Mesenteric fat pad (tissue), 1 donor: ENCODE measurements at places on chromosomes 2 and 18. TPM values are rescaled to one million over a fixed set of nuclear protein-coding genes. Genes with fewer than 3 reads are reported as not detected.

- DNase-seq: no peak
Observed at GRCh38 chr2:106701203-106702022, 184.6 kb downstream of the ST6GAL2 start.

DNA sequence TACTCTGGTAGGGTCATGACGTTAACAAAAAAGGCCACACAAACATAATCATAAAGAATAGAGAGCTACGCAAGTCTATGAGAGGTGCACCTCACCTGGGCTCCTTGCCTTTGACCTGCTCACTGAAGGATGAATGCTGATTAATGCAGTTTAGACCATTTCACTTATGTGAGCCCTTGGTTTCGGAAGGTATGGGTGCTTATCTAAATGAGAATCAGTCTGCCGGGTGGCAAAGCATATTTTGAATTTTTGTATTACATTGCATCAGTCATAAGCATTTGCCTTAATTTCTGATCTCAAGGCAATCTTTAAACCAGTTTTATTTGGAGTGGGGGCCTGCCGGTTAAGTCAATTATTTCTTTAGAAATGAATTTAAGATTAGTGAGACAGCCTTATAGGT, 42.8 kb downstream of the SLC9A4 start:
- DNase-seq: no peak

- DNase-seq: no peak
Observed at GRCh38 chr18:64165906-64166305, 17.0 kb upstream of the LINC00305 start.

- DNase-seq: no peak
Observed at GRCh38 chr2:237932731-237933131, 34.1 kb upstream of the UBE2F start.

DNA sequence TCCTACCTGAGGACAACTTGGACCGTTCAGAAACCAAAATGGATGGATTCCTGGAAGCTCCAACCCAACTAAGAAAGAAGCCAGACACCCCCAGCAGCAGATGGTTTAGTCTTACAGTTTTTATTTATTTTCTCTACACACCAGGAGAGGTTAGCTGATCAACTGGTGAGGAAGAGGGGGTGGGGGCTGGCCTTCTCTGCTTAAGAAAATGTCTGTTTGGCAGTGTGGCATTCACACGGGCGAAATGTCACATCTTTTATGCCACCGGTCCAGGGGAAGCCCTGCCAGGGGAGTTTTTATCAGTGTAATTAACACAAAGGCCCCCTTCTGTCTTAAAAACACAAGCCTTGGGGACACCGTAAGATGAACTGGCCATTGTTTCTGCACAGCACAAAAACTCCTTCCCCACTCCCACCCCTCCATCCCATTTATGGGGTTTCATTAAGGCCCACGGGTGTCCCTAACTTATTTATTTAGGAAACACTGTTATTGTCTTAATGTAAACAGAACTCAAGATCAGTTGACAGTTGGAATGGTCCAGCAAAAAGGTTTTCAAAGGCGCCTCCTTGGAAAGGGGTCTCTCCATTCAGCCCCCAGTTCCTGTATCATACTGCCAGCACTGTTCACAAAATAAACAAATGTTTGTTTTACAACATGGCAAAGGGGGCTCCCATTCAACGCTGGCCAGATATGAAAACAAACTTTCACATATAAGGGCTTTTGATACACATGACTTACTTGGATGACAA, 217.0 kb downstream of the C1D start:
- DNase-seq: no peak

GRCh38 chr2:71336802-71337201, 5.2 kb downstream of the ZNF638 start:
- DNase-seq: no peak

- no peak for DNase-seq
Observed at GRCh38 chr2:9770308-9771100, 72.8 kb upstream of the TAF1B start.

- no peak for DNase-seq
Observed at GRCh38 chr2:134097740-134098139, 156.1 kb upstream of the MGAT5 start.

GRCh38 chr18:79770501-79770815, 27.3 kb upstream of the KCNG2 start:
- DNase-seq: peak; percentile 82

DNA sequence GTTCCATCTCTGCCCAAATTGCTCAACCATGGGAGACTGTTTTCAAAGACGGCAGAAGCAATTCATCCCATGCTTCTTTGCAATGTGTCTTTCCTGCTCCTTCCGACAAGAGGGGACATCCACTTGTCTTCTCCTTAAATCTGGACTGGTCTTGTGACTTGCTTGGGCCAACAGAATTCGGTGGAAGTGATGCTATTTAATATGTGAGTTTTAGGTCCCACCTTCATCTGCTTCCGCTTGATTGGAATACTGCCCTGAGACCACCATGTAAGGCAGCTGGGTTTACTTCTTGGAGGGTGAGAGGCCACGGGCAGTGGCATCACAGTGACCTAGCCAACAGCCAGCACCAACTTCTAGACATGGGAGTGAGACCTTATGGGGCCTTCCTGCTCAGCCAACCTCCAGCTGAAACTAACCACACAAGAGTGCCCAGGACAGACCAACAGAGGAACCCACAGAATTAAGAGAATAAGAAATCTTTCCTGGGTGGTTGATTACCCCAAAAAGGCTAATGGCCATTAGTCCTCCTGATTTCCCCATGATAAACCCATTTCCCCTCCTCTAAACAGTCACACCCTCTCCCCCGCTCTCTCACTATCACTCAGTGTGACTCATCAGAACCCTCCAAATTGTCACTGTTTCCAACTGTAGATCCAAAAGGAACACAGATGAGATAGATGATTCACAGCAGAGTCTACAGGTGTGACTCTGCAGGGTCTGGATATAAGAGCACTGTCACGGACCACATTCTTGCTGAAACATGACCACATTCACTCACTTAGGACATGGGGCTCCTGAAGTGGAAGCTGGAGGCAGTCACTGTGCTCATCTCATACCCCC, 16.2 kb upstream of the RHOB start:
- DNase-seq: peak; percentile 30

DNA sequence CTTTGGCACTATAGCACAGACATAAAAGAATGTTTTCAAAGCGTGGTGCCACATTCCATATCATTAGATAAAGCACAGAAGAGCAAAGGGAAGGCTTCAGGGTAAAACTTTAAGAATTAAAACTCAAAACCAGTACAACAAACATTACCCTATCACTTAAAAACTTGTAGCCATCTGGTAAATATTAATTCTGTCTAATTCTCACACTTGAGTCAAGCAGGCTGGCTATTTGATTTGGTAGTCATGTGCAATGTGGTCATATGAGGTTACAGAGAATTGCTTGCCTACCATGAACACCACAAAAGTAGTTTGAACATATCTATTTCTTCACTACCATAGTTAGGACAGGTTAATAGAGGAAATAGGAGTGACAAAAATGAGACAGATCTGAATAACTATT, 244.9 kb downstream of the IRS1 start:
- DNase-seq: no peak

DNA sequence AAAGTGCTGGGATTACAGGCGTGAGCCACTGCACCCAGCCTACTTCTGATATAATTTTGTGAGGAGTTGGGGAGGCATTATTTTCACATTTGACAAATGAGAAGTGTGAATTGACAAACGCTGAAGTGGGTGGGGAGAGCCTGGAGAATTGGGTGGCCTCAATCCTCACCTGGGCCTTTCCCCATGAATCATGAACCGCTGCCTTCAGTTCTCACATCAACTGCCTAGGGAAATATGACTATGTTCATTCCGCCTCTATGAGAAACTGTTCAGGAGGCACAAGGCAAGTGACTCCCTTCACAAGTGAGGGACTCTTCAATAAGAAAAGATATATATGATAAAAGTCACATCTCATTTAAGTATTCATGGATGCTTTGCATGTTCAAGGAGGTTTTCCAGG, 96.6 kb upstream of the RND3 start:
- no peak for DNase-seq

DNA sequence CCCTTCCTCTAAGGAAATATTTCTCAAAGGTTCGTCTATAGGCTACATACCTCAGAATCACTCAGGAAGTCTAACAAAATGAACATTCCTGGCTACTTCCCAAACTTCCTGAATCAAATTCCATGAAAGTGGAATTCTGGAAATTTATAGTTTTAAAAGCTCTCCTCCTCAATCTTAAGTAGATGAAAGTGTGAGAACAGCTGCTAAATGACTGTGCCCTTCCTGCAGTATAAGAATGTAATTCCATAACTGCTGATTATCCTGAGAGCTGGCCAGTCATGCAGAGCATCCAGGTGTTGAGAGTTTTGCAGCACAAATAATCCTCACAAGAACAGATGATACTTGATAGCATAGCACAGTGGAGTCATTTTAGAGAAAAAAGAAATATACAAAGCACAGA, 265.0 kb downstream of the KCNJ3 start:
- DNase-seq: no peak

- no peak for DNase-seq
Observed at GRCh38 chr2:223797811-223798721, 39.3 kb downstream of the AP1S3 start.

DNA sequence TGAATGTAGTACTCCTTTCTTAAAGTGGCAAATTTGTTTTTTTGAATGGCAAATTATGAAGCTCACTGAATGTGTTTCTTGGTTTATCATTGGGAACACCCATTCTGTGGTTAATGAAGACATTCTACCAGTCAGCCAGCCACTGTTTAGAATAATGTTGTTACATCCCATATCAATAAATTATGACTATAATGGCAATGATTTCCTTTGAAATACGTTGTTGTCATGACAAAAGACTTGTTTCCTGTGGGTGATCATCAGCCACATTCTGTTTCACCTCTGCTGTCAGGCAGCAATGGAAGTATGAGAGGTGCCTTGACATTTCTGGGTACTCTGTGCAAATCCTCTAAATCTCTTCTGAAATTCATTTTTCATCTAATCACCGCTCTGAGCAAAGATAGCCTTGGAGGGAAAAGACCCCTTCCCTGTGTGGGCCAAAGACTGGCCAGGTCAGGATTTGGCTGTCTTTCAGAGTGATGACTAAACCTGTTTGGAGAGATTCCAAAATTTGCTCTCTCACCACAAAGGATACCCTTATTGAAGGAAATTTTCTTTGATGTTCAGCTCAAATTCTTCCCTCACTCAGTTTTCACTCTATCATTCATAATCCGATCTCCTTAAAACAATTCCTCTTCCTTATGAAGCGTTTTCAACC, 869.2 kb downstream of the BCL11A start:
- no peak for DNase-seq

- DNase-seq: no peak
Observed at GRCh38 chr2:170362871-170363631, 185.1 kb downstream of the MYO3B start.

TNFRSF11A gene
- total RNA-seq: 17.1 TPM

CAB39 gene
- total RNA-seq: 94.0 TPM

DIS3L2 gene
- 33.5 TPM for total RNA-seq

AMER3 gene
- total RNA-seq: not detected

TTN gene
- total RNA-seq: 12.0 TPM

EN1 gene
- 4.4 TPM for total RNA-seq

LNPK gene
- total RNA-seq: 57.0 TPM

IL36RN gene
- total RNA-seq: not detected

FASTKD2 gene
- total RNA-seq: 19.9 TPM

PLA2R1 gene
- total RNA-seq: 8.3 TPM

ALLC gene
- not detected for total RNA-seq
